ENCODE measurements at places on chromosomes 16 and 17. TPM values are rescaled to one million over a fixed set of nuclear protein-coding genes. Genes with fewer than 3 reads are reported as not detected.

The CENPX gene
- total RNA-seq, result 201 TPM

The CTRB2 gene
- not detected for total RNA-seq

The SLC43A2 gene
- total RNA-seq, result 6.2 TPM

The THUMPD1 gene
- total RNA-seq, result 22.2 TPM

The MAPK8IP3 gene
- 20.2 TPM for total RNA-seq
